ENCODE measurements at places on chromosomes 12 and 14.

DNA sequence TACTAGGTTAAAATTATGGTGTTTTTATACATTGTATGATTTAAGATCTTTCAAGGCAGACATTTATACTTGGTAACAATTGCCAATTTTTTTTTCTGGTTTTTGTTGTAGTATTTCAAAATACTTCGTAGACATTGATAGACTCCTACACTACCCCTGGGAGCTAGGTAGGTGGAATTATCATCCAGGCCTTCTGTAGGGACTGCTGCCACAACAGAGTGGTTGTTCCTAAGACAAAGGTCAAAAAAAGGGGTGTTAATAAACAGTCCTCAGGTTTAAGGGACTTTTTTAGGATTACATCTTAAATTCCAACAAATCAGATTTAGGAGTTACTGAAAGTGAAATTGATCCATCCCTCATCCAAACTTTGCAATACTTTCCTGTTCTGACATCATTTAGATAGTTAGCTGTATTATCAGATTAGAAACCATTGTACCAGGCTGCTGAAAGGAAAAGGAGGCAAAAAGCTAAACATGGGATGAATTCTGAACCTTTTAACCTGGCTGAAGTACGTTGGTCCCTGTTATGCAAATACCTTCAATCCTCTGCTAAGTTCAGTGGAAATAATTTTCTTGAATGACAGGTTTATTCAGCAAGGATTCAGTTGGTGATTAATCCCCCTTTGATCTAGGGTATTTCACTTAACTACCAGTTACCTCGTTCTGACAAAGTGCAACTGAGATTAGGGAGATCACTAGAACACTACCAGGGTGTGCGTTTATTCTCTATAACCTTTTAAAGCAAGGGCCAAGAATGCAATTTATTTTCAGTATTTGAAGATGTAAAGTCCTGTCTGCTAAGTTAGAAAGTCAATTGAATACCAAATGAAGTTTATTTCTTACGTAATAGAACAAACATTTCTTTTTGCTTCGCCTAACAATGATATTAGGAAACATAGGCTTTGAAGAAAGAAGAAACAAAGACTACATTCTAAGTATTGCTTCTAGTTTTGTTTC, 23.2 kb downstream of the AP5M1 start:
- no peak for DNase-seq

DNA sequence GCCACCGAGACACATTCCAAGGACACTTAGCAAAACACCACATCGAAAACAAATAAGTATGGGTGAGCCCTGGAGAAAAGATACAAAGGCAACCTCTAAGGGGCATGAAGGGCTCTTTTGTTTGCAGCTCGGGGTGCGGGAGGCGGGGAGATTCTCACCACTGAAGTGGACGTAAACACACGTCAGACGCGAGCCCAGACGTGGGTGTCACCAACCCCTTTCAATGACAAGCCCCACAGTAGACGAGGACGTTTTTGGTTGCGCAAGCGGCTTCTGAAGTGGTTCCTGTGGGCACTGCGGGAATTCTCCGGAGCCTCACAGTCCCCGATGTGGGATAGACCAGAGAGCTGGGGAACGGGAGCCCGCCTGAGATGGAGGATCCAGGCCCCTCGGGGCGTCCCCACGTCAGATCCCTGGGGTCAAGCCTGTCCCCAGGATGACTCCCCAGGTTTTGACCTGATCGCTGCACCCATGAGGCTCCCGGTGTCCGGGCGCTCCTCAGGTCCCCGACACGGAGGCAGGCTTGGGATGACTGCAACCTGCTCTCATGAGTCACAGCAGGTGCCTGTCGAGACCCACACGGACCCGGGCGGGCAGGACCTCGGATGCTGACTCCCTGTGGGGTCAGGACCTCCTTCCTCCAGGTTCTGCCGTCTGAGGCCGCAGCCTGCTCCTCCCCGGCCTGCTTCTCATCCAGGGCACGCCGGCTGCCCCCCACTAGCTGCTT, 20.3 kb upstream of the ADGRD1 start:
- no peak for DNase-seq

DNA sequence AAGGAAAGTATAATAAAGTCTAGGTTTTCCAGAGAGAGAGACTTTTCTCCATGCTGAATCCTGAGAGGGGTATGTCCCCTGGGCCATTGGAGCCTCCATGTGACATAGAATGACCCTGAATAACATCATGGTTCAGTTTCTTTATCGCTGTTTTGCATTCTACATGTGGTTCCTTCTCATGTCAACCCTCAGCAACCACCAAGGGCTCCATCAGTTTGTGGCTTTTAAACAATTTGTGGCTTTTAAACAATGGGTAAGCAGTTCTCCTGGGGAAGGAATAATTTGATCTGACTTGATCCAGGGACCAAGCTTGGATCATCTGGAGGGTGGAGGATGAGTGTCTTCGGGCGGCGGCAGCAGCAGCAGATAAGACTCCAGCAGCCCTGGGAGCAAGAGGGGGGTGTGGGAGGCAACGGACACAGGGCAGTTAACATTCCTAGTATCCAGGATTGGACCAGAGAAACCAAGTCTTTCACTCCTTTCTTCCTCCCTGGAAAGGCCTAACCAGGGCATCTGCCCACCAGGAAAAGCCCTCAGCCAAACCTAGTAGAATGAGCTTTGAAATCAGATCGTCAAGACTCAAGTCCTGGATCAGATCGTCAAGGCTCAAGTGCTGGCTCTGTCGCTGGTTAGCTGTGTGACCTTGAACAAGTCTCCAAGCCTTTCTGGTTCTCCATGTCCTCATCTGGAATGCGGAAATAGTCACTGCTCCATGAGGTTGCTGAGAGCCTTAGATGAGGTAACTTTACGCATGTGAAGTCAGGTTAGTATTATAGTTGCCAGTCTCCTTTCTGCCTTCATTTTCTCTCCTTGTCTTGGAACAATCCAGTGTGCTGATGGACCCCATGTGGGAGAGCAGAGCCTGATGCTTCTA, 27.8 kb upstream of the FAM222A start:
- no peak for DNase-seq

- DNase-seq: no peak
These were observed 20.9 kb downstream of the POMT2 start for GRCh38 chr14:77299771-77300170.

DNA sequence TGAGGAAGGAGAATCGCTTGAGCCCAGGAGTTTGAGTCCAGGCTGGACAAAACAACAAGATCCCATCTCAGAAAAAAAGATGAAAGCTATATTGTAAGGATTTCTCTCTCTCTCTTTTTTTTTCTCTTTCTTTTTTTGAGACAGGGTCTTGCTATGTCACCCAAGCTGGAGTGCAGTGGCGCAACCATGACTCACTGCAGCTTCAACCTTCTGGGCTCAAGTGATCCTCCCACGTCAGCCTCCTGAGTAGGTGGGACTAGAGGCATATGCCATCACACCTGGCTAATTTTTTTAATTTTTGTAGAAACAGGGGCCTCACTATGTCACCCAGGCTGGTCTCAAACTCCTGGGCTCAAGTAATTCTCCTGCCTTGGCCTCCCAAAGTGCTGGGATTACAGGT, 5.8 kb upstream of the MRPL42 start:
- DNase-seq: no peak

GRCh38 chr14:92012121-92012748, 27.6 kb downstream of the TRIP11 start:
- no peak for DNase-seq

DNA sequence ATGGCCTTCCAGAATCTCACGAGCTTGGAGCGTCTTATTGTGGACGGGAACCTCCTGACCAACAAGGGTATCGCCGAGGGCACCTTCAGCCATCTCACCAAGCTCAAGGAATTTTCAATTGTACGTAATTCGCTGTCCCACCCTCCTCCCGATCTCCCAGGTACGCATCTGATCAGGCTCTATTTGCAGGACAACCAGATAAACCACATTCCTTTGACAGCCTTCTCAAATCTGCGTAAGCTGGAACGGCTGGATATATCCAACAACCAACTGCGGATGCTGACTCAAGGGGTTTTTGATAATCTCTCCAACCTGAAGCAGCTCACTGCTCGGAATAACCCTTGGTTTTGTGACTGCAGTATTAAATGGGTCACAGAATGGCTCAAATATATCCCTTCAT, 92.2 kb downstream of the FLRT2 start:
- no peak for DNase-seq

GRCh38 chr14:36509069-36509917, 10.7 kb downstream of the NKX2-1 start:
- DNase-seq: no peak

All from AG08395 (cell line).